ENCODE measurements at places on chromosomes 2 and 18. TPM values are rescaled to one million over a fixed set of nuclear protein-coding genes. Genes with fewer than 3 reads are reported as not detected.

DNA sequence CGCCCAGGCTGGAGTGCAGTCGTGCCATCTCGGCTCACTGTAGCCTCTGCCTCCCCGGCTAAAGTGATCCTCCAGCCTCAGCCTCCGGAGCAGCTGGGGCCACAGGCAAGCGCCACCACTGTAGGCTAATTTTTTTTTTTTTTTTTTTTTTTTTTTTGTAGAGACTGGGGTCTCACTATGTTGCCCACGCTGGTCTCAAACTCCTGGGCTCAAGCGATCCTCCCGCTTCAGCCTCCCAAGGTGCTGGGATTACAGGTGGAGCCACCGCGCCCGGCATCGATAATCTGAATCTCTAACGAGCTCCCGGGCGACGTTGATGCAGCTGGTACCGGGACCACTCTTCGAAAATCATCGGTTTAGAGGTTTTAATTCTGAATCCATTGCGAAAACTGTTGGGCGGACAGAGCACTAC is 520 bp upstream of the CYP20A1 start:
- no peak for DNase-seq

GRCh38 chr2:197073701-197074433 is 147.4 kb upstream of the PGAP1 start:
- peak; percentile 71 for DNase-seq

GRCh38 chr2:190791347-190791975 is 89.2 kb upstream of the GLS start:
- no peak for DNase-seq

GRCh38 chr2:181305301-181306123 is 151.7 kb upstream of the ITGA4 start:
- DNase-seq: no peak

- DNase-seq: no peak
Measured at GRCh38 chr2:124814968-124815745, 790.1 kb downstream of the CNTNAP5 start.

DNA sequence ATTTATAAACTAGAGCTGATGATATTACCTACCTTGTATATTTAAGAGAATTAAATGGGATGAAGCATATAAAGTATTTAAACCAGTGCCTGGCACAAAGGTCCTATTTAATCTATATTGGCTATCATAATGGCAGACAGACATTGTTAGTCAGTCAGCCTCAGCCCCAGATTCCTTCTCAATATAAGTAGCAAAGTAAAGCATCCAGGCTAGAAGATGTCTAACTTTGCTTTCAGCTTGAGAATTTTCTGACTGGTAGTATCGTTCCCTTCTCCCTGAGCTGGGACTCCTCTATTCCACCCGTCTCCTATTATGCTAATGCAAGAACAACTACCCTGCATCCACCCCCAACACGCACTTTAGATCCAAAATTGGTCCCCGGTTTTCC is 215.7 kb upstream of the SIX2 start:
- DNase-seq: no peak

DNA sequence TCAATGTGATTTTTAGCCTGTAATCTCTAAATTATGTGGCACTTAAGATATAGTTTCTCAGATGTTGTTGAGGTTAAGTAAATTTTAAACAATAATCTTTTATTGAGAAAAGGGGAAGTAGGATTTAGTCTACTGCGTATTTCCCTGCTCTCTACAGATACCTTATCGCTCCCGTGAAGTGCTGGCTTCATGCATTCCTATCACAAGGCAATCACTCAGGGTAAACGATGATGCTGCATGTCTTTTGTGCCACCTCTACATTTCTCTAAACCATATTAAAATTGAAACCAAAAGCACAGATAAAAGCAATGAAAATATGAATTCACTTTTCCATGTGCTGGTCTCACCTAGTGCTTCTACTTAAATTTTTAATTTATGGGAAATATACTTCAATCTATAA is 14.4 kb upstream of the RPE start:
- no peak for DNase-seq

DNA sequence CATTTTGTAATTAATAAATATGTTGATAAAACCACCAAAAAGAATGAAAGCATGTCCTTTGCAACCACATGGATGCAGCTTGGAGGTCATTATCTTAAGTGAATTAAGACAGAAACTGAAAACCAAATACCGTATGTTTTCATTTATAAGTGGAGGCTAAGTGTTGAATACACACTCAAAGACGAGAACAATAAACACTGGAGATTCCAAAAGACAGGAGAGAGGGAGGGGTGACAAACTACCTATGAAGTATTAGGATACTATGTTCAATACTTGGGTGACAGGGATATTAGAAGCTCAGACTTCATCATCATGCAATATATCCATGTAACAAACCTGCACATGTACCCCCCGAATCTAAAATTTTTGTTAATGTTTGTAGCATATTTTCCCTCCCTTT is 7.0 kb downstream of the ERLEC1 start:
- DNase-seq: no peak

DNA sequence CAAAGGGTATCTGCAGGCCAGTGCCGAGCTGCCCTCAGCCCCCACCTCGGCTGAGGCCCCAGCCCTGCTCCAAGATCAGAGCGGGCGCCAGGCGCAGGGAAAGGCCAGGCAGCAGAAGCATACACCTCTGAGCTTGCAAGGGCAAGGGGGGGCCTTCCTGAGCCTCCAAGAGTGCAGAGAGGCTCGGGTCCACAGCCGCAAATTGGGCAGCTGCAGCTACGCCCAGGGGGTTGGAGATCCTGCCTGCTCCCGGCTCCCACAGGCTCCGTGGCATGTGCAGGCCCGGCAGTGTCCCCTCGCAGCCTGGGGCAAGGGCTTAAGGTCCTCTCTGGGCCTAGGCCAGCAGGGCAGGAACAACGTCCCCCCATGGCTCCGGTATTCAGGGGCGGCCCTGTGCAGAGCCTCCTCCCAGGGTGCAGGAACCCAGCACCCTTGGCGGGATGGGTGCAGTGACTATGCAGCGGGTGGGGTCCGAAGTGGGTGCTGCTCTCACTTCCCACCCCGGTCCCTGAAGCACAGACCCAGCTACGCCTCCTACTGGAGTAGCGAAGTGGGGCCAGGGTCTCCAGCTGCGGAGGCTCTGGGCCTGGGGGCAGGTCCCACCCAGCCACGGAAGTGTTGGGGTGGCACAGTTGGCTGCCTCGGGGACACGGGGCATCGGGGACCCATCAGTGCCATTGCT is 120.2 kb upstream of the TMEFF2 start:
- peak; percentile 52 for DNase-seq

- DNase-seq: no peak
Measured at GRCh38 chr2:10862330-10862729, 49.4 kb upstream of the KCNF1 start.

- no peak for DNase-seq
Measured at GRCh38 chr2:177998006-177998405, 74.6 kb downstream of the PDE11A start.

DNA sequence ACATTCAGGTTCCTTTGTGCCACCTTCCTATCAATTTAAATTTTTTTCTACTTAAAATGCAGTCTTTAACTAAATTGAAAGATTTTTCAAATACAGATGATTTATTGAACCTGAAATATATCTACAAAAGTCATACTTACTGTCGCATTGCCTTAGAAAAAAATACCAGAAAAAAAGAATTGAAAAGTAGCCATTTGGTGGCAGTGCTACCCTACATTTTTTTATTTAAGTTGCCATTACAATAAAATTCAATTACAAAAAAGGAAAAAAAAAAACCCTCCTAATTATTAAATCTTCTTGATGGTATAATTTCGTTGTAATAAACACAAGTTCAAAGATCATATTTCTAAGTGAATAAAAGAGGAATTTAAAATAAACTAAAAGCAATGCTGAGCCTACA is 43.4 kb downstream of the DSC3 start:
- DNase-seq: no peak

DNA sequence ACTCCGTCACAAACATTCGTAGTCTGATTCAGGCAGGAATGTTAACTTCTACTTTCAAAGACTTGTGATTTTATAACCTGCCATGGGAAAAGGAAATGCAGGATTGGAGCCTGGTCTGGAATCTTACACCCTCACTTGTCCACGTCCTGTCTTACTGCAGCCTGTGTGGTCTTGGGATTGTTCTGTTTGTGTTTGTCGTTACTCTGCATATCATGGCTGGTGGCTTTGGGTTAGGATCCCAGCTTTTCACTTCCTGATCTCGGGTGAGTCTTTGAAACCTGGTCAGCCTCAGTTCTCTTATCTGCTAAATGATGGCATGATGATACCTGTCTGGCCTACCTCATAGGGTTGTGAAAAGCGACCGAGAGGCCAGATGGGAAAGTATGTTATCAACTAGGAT is 34.6 kb downstream of the SH3BP4 start:
- DNase-seq: no peak

- DNase-seq: no peak
Measured at GRCh38 chr2:159545085-159545484, 71.3 kb downstream of the BAZ2B start.

GRCh38 chr2:220670511-220670910 is 901.6 kb downstream of the EPHA4 start:
- DNase-seq: no peak

DNA sequence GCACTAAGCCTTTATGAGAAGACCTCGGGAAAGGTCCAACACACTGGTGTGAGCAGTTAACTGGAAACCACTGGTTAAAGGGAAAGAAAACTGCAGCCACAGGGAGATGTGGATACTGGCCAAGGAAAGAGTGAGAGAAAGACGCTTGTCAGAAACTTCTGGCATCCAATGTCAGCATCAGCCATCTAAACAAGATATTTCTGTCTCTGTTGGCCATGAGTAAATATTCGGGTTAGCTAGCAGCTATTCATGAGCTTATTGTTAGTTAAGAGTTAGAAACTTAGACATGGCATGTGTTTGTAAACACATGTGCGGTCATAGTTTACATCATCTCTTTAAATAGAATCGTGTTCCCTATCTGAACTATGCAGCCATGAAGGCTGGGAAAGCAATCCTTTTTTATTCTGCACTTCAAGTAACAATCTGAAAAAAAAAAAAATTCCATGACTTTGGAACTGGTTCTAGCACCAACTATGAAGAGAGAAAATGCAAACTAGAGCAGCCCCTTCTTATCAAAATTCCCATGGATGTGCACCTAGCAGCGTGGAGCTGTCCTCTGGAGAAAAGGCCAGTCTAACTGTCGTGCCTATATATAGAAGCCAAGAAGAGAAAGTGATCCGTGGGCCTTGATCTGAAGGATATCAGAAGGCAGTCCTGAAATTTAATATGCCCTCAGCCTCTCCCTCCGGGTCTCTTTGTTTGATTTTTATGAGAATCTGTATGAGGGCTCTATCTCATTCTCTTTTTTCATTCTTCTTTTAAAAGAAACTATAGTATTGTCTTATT is 84.0 kb upstream of the RFX8 start:
- DNase-seq: no peak

- no peak for DNase-seq
Measured at GRCh38 chr2:49948091-49948490, 793.8 kb upstream of the FSHR start.

Gene KCNJ3
- 0.16 TPM for total RNA-seq
